ENCODE measurements at places on chromosomes 1 and 21.
A peak's percentile ranks its signal among the peaks of the same experiment; 100 is the strongest.

- no peak for DNase-seq
Measured at GRCh38 chr1:46747683-46748288, 28.9 kb upstream of the EFCAB14 start.

- no peak for DNase-seq
Measured at GRCh38 chr21:28018741-28019669, 973.7 kb downstream of the LTN1 start.

- DNase-seq = no peak
Measured at GRCh38 chr1:23118957-23119792, 49.5 kb downstream of the LUZP1 start.

DNA sequence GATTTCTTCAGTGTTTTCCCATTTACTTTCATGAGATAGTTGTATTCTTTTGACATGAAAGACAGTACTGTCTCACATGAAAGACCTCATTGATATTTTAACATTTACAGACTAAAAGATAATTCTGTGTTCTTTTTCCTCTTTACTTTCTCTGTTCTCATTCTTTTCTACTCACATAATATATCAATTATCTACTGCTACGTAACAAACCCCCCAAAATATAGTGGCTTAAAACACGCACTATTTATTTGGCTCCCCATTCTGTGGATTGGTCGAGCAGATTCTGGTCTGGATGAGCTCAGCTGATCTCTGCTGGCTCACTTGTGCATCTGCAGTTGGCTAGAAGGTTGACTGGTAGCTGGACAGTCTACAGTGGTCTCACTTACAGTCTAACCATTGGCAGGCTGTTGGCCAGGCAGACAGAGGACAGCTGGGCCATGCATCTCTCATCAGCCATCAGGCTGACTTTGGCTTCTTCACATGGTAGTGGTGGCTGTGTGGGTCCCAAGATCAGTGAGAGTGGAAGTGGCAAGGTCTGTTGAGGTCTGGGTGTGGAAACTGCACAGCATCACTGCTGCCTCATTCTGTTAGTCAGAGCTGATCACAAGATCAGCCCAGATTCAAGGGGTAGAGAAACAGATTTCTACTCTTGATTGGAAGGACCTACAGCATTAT lies 63.2 kb downstream of the MPZL1 start:
- no peak for DNase-seq

- DNase-seq = no peak
Measured at GRCh38 chr1:153429266-153430165, 13.2 kb downstream of the S100A7A start.

GRCh38 chr1:244395965-244396364 lies 55.7 kb downstream of the ADSS2 start:
- DNase-seq = no peak

DNA sequence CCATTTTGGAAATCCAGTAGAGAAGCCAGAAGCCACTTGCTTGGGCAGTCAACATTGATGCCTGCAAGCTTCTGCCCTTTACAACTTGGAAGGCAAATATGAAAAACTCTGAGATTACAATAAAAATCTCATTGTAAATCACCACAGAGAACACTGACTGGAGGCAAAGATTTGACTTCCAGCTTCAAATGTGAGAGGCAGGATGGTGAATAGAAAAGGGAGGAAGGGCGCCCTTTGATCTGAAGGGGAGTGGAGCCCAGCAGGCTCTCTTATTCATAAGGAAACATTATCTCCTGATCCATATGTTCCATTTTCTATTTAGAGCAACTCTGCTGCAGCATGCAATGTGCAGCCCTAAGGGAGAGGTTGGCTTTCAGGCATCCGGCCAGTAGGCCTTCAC lies 348.3 kb downstream of the AJAP1 start:
- DNase-seq = no peak

- DNase-seq = no peak
Measured at GRCh38 chr1:65165269-65165993, 17.4 kb downstream of the AK4 start.

GRCh38 chr21:46184625-46185555 lies 631 bp upstream of the SPATC1L start:
- peak; percentile 68 for DNase-seq

DNA sequence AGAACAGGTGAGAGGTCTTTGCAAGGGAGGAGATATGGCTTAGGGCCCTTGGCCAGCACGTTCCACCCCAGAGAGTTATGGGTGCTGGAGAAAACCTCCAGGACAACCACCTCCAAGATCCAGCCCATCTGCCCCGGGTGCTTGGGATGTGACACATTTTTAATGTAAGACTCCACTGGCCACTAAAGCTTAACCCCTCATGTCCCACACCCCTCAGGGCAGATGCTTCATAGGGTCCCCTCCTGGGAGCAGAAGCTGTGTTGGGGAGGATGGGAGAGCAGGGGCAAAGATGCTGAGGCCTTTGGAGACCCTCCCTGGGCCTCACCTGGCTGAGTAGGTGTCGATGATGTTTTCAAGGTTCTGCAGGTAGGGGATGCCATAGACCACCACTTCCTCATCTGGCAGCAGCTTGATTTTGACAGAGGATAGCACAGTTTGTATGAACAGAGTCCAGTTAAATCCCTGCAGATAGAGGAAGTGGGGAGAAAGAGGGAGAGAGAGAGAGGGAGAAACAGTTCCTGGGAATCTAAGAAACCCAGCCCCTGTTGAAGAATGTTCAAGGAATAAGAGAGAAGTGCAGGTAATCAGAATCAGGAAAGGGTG lies 11.9 kb downstream of the PRXL2B start:
- DNase-seq = no peak

- DNase-seq = no peak
Measured at GRCh38 chr1:218473522-218473921, 128.4 kb downstream of the TGFB2 start.

- no peak for DNase-seq
Measured at GRCh38 chr1:59880735-59881134, 45.8 kb downstream of the CYP2J2 start.

- no peak for DNase-seq
Measured at GRCh38 chr1:211639475-211640300, 35.7 kb downstream of the NEK2 start.

DNA sequence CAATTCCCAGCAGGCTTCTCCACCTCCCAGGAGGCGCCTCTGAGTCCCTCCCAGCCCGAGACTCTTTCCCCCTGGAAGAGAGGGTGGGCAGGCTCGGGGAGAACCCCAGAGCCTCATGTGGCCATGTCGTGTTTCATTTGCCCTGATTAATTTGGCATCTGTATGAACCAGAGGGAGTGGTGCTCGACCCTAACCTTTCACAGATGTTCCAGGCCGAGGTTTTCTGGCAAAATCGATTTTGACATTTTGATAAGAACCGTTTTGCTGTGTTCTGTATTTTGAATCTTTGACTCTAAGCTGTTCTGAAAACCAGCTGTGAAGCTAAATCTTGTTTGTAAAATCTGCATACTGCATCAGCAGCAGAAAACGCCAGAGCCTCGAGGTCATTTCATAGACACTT lies 367.4 kb downstream of the CAMTA1 start:
- DNase-seq = no peak

- no peak for DNase-seq
Measured at GRCh38 chr1:218538341-218538740, 193.2 kb downstream of the TGFB2 start.

DNA sequence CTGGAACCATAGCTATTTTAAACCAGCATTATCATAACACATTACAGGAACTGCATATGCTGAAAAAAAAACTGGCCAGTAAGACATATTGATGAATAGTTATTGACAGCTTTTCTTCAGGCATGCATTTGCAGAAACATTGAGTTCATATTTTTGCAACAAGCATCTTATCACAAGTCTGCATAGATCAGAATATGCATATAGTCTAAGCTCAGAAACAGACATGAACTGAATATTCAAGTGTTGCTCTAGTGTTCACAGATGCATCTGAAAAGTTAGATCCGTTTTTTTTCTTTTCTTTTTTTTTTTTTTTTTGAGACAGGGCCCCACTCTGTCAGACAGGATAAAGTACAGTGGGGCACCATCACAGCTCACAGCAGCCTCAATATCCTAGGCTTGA lies 22.8 kb downstream of the PRMT6 start:
- no peak for DNase-seq

GRCh38 chr1:24015221-24016210 lies 35.4 kb upstream of the SRSF10 start:
- DNase-seq = no peak

- no peak for DNase-seq
Measured at GRCh38 chr1:29372108-29372507, 135.8 kb downstream of the PTPRU start.

GRCh38 chr1:51372561-51372960 lies 42.2 kb upstream of the TTC39A start:
- no peak for DNase-seq

DNA sequence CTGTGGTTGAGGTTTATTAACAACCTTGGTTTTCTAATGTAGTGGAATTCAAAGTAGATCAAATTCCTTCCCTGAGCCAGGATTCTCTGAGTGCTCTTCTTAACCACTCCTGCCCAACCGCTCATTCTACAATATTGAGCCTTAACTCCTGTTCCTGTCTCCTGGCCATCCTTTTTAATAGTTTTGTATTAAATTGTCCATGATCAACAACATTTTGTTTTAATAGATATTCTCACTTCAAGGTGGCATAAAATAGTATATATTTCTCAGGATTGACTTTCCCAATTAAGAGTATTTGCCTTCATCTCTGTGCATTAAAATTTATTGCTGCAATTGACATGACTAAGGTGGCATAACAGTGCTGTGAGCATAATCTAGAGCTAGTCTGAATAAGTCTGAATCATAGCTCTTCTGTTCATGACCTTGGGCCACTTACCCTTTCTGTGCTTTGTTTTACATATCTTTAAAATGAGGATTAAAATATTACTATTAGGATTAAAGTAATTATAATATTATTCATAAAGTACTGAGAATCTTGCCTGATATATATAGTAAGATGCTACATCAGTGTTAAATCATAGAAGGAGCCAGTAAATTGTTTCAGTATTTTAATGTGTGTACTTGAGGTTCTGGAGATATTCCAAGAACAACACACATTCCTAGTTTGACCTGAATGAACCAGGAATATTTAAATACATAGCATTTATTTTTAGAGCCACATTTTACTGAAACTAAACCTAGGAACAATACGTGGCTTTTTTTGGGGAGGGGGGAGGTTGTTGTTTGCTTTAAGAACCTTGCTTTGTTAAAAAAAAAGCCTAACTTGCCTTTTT lies 76.4 kb downstream of the ADGRL2 start:
- DNase-seq = no peak

GRCh38 chr1:27941671-27942540 lies 7.1 kb downstream of the SMPDL3B start:
- DNase-seq = no peak

- no peak for DNase-seq
Measured at GRCh38 chr21:25637851-25638659, 1.0 kb upstream of the JAM2 start.

GRCh38 chr1:164240081-164240480 lies 318.9 kb upstream of the PBX1 start:
- no peak for DNase-seq

- DNase-seq = no peak
Measured at GRCh38 chr1:36844917-36845316, 189.4 kb downstream of the GRIK3 start.

DNA sequence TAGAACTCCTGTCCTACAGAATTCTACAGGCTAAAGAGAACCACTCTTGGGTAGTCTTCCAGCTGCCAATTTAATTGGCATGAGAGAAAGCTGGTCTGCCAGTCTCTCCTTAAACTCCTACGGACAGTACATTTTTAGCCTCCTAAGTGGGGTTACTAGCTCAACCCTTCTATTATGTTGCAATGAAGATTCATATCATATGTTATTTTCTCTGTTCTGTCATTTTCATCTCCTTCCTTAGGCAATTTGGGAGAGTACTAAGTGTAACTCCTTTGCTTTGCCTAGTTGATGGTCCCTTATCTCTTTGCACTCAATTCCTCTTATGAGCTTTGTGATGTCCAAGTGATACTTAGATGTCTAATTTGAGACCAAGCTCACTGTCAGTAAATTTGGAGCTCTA lies 14.0 kb downstream of the GNAT2 start:
- DNase-seq = no peak

GRCh38 chr1:203408486-203409481 lies 57.9 kb upstream of the FMOD start:
- no peak for DNase-seq

DNA sequence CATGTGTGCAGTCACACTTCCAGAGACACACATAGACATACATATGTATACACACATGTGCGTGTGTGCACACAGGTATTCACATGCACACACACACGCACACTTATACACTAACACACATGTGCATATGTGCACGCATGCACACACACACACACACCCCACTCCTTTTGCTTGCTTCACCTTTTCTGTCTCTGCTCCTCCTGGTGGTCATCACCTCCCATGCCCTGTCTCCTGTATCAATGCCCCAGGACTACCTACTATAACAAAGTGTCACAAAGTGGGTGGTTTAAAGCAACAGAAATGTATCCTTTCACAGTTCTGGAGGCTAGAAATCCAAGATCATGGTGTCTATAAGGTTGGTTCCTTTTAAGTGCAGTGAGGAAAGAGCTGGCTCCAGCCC lies 27.4 kb downstream of the ETS2 start:
- no peak for DNase-seq

GRCh38 chr1:244349103-244349531 lies 102.6 kb downstream of the ADSS2 start:
- no peak for DNase-seq

Data from stimulated activated CD4-positive, alpha-beta T cell treated with anti-CD3 and anti-CD28 coated beads, Interleukin-4, amount 100 ng/mL, for 1 hour (primary cell).